Stimulated activated CD8-positive, alpha-beta memory T cell treated with anti-CD3 and anti-CD28 coated beads, Interleukin-7, amount 100 ng/mL, for 24 hours (primary cell): ENCODE measurements at places on chromosomes 2 and 18.

DNA sequence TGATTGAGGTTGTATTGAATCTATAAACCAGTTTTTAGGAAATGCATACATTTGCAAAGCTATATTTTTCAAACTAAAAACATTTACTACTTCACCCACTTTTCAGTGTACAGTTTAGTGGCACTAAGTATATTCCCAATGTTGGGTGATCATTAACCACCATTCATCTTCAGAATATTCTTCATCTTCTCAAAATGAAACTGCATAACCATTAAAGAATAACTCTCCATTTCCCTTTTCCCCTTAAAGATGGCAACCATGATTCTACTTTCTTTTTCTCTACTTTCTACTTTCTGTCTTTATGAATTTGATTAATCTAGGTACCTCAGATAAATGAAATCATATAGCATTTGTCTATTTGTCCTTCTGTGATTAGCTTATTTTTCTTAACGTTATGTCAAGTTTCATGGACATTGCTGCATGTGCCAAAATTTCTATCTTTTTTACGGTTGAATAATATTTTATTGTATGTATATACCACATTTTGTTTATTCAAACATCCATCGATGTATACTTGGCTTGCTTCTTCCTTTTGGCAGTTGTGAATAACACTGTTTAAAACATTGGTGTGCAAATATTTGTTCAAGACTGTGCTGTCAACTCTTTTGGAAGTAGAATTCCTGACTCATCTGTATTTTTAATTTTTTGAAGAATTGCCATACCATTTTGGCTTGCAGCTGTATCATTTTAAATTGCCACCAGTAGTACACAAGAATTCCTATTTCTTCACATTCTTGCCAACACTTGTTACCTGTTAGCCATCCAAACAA, 104.9 kb downstream of the RPRM start:
- DNase-seq, result no peak

- no peak for DNase-seq
Observed at GRCh38 chr18:23135550-23136325, 453 bp downstream of the CABLES1 start.

DNA sequence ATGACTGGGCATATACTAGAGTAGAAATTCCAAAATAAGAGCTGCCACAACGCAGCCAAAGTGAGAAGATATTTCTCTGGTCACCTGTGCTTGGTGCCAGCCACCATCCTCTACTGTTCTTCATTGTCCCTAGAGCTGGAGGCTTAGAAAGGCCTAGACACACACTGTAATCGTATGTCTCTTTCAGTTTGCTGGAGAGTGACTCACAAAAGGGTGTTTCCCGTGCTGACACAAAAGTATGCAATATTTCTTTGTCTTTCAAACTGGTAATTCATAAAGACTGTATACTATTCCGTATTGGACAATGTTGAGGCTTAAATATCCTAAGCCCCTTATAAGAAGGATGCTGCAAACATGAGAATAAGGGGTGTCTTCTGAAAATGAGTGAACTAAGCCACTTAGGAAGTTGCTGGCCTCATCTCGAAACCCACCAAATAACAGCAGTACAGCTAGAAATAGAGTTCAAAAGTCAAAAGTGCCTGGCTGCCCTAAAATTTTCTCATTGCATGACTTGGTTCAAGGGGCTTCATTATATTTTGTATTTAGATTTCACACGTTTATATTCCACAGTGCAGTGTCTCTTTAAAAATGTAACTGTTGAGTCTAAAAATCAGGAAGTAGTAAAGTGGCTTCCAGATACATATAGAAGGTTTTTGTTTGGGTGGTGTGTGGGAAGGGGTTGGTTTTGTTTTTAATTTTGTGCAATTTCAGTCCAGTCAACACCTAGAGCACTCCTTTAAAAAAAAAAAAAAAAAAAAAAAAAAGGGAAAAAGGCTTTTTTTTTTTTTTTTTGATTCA, 601.1 kb downstream of the ARHGAP15 start:
- no peak for DNase-seq

DNA sequence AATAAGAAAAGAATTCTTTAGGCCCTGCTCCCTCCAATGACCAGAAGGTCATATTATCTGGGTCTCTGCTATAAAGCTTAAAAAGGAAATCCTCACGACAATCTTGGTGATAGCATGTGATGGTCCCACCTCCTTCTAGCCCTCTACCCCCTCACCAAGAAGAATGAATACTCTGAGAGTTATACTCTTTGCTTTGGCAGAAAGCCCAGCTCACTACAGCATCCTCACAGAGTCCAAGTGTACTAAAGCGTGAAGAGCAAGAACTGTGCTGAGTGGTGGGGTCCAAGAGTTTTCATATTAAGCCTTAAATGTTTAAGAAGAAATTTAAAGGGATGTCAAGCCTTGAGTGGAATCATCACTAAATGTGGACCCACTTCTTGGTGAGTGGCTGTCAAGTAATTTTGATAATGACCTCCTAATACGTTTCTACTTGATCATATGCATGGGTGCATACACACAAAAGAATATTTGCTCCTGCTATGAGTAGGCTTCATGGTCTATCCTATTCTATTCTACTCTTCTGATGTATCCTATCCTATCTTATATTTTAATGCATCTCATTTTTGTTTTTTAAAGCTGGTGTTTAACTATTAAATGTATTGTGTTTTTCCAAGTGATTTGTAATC, 16.5 kb upstream of the SERPINB7 start:
- no peak for DNase-seq

- DNase-seq, result no peak
Observed at GRCh38 chr2:85087541-85087940, 45.7 kb upstream of the TCF7L1 start.

- DNase-seq, result no peak
Observed at GRCh38 chr2:240240017-240240734, 99.7 kb upstream of the OTOS start.

DNA sequence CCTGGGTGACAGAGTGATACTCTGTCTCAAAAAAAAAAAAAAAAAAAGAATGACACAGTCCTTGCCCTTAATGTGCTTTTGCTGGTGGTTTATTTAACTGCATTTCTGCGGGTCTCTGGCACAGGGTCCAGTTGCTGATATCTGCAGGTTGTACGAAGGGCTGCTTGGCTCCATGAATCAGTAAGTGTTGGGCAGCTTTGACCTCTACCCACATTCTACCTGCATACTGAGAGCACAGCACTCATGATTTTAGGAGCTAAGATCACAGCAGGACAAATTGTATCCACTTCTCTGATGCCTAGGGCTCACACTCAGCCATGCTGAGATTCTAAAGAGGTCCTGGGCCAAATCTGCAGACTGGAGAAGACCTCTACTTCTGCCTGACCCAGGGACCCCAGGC, 119.4 kb upstream of the MYCN start:
- DNase-seq, result no peak

GRCh38 chr2:129374452-129374851, 605.0 kb upstream of the RAB6C start:
- DNase-seq, result no peak

- no peak for DNase-seq
Observed at GRCh38 chr2:220043990-220044335, 416.5 kb downstream of the SLC4A3 start.

DNA sequence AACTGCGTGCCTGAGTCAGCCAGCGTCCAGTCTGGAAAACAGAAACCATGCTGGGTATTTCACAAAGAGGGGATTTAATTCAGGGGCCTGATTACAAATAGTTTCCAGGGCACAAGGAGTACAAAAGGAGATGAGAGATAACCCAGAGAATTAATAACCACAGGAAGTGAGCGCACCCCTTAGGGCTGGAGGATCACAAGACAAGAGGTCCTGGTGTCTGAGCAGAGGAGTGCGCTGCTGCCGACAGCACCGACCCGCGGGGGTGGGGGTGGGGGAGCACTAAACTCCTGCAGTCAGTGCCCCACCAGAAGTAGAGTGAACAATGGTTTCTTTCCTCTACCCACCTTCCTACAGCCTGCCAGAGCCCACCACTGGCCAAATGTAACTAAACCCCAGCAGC, 20.8 kb upstream of the MAL start:
- no peak for DNase-seq
